T-cell (primary cell): ENCODE measurements at places on chromosomes 13 and 19.

DNA sequence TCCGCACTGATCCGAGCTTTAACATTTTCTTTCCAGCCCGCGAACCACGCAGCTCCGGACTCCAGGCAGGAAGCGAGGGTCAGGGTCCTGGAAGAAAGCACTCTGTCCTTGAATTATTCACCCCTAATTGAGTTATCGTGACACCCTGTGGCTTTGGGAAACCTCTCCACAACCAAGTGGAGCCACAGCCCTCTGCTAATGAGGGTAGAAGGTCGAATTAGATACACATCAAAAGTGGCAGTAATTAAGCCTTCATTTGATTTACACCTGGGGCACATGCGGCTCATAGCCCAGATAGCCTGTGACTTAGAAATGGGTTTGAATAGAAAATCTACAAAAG is 15.9 kb upstream of the RNF17 start:
- no peak for DNase-seq

DNA sequence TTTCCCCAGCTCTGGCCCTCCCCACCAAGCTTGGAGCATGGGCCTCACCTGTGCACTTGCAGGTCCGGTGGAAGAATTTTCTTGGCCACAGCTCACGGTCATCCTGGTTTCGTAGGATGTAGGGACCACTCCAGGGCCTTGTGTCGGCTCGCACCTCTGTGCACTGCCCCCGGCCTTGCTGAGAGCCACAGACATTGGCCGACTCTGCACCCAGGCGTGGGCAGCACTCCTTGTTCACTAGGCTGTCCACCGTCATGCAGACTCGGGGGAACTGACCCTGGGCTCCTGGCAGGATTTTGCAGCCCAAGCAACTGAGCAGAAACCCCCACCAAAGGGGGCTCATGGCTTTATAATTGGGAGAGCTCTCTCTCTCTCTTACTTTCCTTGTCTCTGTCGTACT is 569 bp downstream of the DCT start:
- DNase-seq = no peak

GRCh38 chr19:33063356-33063752 is 1.3 kb downstream of the RHPN2 start:
- DNase-seq = no peak

GRCh38 chr13:109036078-109036780 is 406.8 kb downstream of the MYO16 start:
- DNase-seq = no peak

DNA sequence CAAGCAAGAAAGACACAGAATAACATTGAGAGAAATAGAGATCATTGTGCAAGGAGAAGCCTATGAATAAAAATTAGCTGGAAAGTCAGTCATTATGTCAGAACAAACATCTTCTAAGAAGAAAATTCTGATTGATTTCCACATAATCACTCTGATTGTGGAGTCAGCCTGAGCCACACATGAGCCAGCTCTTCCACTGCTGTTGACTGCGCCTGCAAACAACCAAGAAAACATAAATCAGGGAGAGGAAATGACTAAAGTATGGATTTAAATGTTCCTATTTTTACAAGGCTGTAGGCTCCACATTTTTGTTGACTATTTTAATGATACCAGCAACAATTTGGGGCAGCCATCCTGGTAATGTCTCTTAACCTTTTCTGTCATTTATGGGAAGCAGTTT is 962.3 kb downstream of the EFNB2 start:
- DNase-seq = no peak

- DNase-seq = peak; percentile 44
Observed at GRCh38 chr19:58355908-58356765, 2.8 kb upstream of the A1BG start.

DNA sequence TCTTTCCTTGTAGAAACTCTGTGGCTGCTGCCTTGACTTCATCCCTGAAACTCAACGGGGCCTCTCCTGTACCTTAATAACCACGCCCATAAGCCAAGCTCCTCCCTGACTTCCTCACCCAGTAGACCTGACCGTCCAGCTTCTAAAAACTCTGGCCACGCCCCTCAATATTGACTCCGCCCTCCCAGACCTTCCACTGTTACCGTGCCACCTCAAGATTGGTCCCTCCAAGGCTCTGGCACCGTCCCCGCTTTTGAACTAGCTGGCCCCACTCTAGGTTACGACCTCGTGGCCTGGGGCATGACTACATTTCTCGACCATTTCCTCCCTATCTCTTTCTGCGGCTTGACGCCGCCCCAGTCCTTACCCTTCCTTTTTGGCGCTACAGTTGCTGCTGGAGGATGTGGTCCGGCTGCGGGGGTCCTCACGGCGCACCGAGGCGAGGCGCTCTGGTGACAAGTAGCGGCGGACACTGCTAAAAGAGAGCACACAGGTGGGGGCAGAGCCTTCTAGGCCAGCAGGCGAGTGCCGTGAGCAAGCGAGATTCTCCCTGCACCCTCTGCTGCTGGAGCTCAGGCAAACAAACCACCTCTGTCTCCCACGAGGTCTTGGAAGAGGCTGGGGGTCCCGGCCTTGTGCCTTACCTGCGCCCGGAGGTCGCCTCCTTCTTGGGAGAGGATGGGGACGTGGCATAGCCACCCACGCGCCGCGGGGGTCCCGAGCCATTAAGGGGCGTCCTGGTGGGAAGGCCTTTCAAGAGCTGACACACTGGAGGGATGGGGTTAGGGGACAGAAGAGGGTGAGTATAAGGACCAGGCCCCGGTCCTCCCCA is 2.3 kb upstream of the EML2 start:
- peak; percentile 42 for DNase-seq

DNA sequence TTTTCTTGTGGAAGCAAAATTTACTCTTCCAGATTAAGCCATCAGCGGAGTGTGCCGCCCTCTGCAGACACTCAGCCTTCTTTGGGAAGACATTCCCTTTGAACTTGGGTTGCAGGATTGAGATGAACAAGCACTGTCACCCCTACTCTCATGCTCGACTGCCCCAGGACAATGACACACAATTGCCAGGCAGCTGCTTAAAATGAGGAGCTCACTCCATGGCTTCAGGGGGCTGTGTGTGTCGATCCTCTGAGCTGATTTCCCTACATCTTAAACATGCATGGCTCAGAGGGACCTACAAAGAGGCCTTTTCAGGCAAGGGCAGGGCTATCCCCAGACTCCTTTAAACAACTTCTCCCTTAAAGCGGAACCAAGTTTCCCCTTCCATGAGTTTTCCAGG is 107.5 kb upstream of the MBNL2 start:
- no peak for DNase-seq

DNA sequence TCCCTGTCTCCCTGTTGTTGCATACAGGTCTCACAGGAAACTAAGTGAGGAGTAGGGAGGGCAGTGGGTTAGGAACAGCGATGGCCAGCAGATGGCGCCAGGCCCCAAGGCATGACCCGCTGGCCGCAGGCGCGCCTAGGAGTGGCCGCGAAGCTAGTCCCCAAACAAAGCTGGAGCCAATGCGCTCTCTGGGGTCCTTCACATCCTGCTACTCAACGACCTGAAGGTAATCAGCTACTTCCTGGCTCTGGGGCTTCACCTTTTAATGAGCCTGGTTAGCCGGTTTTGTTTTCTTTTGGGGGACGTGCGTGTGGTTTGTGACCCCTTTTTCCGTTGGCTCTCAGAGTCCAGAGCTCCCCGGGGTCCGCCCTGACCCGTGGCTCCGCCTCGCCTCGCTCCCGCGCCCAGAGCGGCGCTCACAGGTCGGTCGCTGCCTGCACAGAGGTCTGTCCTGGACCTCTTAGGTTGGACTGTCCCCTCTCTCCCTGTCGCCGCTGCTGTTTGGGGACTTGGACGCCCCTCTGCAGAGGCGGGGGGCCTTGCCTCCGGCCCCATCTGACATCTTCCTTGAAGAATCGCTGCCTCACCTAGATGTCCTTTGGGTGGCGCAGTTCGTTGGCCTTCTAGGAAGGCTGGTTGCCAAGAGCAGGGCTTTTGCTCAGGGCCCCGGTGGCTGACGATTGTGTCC is 62.2 kb upstream of the GTF3A start:
- peak; percentile 67 for DNase-seq

DNA sequence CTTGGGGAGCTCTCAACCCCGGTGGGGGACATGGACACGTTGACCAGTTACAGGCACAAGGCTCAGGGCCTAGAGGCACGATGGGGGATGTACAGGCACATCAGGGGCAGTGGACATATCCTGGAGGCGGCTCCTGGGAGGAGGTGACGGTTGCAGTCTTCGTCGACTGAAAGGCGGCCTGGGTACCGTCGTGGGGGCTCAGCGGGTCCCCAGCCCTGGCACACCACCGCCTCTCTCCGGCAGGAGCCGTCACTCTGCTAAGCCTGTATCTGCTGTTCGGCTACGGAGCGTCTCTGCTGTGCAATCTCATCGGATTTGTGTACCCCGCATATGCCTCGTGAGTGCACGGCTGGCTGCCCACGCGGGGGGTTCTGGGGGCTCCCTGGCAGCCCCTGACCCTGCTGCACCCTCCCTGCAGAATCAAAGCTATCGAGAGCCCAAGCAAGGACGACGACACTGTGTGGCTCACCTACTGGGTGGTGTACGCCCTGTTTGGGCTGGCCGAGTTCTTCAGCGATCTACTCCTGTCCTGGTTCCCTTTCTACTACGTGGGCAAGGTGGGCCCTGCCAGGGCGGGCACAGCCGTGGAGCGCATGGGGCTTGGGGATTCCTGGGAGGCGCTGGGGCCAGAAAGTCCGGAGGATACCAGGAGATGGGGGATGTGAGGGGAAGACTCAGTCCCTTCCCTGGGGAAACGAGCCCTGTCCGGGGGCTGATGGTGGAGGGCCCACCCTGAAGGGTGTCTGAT is 4.2 kb downstream of the REEP6 start:
- no peak for DNase-seq

DNA sequence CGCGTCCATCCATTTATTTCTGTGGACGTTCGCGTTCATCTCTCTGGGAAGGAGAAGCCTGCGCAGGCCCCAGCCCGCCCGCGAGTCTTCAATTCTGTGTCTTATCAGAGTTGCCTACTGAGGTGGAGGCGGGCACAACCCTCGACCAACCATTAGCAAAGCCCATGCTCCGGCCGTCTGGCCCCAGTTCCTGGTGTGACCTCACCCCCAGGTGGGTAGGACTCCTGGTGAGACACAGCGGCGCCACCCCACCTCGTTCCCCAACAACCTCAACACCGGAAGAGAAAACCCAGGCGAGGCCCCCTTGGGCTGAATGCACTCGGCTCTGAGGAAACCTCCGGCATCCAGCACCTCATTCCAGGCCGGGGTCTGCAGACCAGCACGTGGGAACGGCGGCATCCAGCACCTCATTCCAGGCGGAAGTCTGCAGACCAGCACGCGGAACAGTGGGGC is 14.7 kb downstream of the ZNF787 start:
- DNase-seq = no peak

- no peak for DNase-seq
Observed at GRCh38 chr13:64471916-64472315, 2758.2 kb downstream of the PCDH9 start.

DNA sequence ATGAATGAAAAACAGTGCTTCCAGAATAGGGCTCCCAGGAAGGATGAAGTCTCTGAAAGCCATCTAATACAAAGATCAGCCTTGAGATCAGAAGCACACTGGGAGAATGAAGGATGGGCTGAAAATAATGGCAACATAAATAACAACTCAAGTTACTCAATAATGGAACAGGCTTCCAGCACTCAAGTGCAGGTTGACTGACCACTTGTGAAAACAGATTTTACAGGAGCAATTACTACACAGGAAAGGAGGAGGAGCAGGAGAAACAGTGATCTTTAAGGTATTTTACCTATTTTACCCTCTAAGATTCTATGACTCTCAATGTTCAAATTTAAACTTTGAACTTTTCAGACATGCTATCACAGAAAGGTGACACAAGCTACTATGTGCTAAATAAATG is 106.0 kb downstream of the USP12 start:
- no peak for DNase-seq

DNA sequence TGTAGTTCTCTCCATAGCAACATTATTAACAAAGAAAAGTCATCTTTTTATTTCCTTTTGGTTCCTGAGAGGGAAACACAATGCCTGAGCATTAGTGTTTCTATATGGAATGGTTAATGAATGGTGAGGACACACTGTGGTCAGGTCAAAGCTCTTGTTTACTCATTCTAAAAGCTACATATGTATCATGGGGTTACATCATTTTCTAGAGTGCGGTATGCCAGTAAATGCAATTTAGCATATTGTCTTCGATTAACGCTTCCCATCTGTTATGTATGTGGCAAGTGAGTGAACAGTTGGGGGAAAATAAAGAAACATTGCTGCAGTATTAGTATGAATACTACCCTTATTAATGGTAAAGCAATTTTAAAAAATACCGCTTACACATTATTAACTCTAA is 1152.2 kb upstream of the SPRY2 start:
- DNase-seq = no peak

DNA sequence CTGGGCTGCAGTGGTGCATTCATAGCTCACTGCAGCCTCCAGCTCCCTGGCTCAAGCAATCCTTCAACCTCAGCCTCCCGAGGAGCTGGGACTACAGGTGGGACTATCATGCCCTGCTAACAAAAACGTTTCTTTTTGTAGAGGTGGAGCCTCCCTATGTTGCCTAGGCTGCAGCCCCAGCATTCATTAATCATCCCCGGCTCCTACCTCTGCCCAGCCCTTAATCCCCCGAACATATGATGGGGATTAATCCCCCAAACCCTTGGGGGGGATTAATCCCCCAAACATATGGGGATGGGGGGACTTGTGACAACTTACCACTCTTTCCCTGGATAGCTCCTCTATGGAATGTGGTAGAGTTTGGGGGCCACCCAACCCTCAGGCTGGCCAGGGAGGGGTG is 45.9 kb downstream of the SUGP2 start:
- no peak for DNase-seq

DNA sequence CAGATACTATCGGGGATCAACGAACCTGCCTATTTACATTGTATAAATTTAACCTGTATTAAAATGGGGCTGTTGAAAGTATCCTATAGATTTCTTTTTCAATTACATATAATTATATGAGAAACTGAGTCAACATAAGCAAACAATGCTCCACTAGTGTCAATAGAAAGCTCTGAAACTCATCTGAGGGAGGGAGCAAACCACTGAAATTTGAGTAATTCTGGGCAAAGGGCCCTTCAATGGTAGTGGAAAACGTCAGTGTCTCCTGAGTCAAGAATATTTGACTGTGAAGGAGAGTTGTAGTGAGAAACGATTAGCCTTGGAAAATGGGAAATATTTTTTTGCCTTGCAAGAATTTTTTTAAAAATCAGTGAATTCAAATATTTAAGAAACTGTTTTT is 17.6 kb upstream of the VN1R4 start:
- no peak for DNase-seq

DNA sequence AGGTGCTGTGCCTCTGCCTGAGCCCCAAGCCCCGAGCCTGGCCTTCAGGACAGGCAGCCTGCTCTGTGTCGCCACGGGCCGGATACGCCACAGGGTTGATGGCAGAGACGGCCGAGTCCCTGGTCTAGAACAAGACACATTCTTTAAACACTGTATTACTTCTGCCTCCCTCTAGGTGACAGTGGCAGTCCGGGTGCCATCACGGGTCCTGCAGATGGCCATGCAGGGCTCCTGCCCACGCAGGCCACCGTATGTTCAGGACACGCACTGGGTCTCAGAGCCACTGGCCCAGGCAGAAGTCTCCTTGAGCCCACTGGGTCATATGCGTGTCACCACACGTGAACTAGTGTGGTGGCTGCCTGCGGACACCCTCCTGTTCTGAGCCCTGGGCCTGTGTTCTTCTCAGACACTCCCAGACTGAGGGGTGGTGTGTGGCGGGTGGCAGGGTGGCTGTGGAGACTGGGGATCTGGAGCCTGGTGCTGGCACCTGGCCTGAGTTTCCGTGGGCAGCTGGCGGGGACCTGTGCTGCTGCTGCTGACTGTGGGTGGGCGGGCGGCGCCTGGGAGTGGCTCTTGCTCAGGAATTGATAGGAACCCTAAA is 4.4 kb downstream of the PLEKHJ1 start:
- no peak for DNase-seq
